ENCODE measurements at places on chromosomes 1 and 21. TPM values are rescaled to one million over a fixed set of nuclear protein-coding genes. Genes with fewer than 3 reads are reported as not detected.

GRCh38 chr1:234727018-234727940, 117.3 kb upstream of the IRF2BP2 start:
- no peak for DNase-seq

Gene TBX19
- 4.4 TPM for polyA plus RNA-seq

GRCh38 chr1:88618331-88618730, 65.7 kb upstream of the PKN2 start:
- no peak for DNase-seq

Gene KIF17
- polyA plus RNA-seq: 12.1 TPM

- DNase-seq: no peak
These were observed 21.2 kb downstream of the TNNT2 start for GRCh38 chr1:201356236-201356635.

DNA sequence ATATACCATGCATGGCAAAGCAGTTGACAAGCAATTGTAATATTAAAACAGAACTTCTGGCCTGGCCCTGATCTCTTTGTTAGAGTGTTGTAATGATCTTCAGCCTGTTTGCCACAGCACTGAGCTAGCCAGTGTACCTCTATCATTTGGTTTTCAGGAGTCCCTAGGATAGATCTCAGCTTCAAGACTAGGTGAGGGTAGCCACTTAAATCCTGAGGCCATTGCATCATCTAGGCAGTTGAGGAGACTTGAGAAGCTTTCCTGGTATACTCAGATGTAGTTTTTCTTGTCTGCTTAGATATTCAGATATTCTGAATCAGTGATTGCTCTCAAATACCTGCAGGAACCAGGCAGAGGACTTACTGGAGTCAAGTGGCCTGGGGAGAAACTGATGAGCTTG, 14.7 kb downstream of the S1PR1 start:
- DNase-seq: no peak

- no peak for DNase-seq
These were observed 166.4 kb upstream of the IRF2BP2 start for GRCh38 chr1:234776256-234776875.

DNA sequence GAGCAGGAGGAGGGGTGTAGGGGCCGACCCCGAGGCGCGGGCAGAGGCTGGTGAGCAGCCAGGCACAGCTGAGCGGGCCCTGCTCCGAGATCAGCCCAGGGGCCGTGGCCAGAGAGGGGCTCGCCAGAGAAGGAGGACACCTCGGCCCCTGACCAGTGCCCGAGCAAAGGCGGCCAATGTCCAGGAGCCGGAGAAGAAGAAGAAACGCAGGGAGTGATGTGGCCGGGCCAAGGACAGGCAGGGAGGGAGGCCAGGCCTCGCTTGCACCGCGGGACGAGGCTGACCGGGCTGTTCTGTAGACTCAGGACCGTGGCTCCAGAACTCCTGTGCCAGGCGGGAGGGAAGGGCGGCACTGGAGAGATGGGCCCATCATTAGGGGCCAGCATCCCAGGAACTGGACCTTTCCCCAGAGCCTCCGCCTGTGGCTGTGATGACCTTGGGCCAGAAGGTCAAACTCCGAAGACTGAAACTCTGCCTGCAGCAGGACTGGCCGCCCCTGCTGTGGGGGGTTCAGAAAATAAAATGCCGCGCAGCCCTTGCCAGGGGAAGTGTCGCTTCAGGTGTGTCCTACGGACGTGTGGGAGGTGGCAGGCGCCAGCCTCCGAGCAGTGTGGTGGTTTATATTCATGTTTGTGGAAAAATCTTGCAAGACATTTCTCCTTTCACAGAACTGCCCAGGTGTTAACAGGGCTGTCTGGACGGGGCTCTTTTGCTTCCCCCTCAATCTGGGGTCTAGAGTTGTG, 14.4 kb downstream of the RRP1 start:
- DNase-seq: no peak

GRCh38 chr1:192878249-192878648, 69.4 kb downstream of the RGS2 start:
- DNase-seq: peak; percentile 30

Gene DEPDC1
- polyA plus RNA-seq: 10.8 TPM

DNA sequence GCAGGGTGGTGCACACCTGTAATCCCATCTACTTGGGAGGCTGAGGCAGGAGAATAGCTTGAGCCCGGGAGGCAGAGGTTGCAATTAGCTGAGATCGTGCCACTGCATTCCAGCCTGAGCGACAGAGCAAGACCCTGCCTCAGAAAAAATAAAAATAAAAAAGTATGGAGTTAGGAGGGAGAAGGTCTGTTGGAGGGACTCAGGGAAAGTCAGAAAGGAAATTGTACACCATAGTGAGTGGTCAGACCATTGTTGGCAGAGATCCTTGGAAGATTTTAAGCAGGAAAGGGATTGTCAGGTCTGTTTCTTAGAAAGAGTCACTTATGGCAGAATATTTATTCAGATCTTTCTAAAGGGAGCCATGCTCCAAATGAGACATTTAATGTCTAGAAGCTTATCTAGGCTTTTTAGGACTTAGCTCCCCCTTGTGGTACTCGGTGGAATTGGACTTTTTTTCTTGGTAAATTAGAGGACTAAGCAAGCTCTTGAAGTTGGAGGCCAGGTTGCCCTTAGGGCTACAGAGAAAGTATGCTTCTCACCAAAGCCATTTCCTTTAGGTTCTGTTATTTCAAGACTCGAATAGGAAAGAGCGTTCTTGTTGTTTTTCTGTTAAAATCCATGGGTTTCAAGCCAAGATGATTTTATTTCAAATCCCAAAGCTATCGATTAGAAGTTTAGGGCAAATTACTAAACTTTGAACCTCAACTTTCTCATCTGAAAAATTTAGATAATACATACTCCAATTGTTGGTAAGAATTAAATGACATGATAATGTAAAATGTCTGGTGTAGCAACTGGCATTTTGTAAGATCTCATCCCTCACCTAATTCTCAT, 16.5 kb downstream of the MIA3 start:
- peak; percentile 70 for DNase-seq

Gene SYTL1
- 5.9 TPM for polyA plus RNA-seq

- DNase-seq: no peak
These were observed 1065.6 kb downstream of the PLA2G4A start for GRCh38 chr1:187894349-187894748.

GRCh38 chr1:43688594-43689000, 18.7 kb upstream of the ST3GAL3 start:
- no peak for DNase-seq

DNA sequence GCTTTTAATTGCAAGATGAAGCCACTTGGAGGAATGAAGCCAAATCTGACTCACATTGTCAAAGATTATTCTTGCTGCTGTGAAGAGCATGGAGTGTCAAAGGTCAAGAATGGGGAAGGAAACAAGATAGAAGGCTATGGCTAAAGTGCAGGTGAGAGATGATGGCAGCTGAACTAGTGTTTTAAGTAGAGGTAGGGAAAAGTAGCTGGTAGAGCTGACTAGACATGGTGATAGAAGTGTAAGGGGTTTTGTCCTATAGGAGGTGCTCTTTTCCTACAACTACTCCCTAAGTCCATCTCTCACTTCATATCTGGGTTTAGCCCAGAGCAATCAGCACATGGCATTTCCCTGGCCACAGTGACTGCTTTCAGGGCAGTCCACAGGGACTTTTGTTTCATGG, 11.8 kb downstream of the UBE2T start:
- no peak for DNase-seq

- no peak for DNase-seq
These were observed 18.7 kb downstream of the STK40 start for GRCh38 chr1:36367066-36367465.

GRCh38 chr1:171753685-171754352, 12.0 kb upstream of the VAMP4 start:
- no peak for DNase-seq

GRCh38 chr1:3841491-3841890, 15.5 kb downstream of the CEP104 start:
- DNase-seq: no peak

Gene BCAN
- polyA plus RNA-seq: 0.45 TPM

Gene SYT6
- 9.3 TPM for polyA plus RNA-seq

GRCh38 chr1:178055093-178055492, 38.8 kb upstream of the RASAL2 start:
- DNase-seq: no peak

Gene MYOG
- polyA plus RNA-seq: 20.2 TPM

Gene FUCA1
- 23.7 TPM for polyA plus RNA-seq

DNA sequence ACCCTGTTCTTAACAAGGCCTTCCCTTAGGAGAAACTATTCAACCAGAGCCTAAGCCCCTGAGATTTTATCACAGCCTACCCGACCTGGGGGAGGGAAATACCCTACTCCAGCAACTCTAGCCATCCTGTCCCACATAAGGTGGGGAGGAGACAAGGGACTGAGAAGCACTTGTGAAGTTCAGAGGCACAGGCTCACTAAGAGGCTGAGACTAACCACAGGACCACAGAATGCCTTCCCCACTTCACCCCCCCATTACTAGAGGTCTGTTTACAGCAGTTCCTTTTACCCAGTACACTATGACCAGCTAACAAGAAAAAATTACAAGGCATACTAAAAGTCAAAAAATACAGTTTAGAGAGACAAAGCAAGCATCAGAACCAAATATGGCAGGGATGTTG, 86.8 kb downstream of the TEX35 start:
- no peak for DNase-seq

Gene B3GALT5
- 0.95 TPM for polyA plus RNA-seq

Gene TENT5C
- 23.0 TPM for polyA plus RNA-seq

DNA sequence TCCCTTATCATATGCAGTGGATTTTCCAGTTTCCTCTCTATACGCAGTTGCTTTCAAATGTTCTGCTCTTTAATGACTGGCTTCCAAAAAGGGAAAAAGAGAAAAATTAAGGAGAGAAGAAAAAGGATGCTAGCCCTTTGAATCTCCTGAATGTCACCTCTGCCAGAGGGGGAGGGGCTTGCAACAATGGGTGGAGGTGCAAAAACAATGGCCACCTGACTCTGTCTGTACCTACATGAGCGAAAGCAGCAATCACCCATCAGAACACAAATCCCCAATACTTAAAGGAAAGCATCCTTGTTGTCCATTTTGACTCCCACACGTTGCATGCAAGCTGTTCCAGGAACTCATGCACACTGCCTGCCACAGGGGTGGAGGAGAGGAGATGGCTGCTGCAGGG, 61.2 kb downstream of the CCDC30 start:
- DNase-seq: no peak

GRCh38 chr21:35410123-35410522, 361.0 kb upstream of the RUNX1 start:
- DNase-seq: no peak

GRCh38 chr1:5415606-5416005, 576.6 kb downstream of the NPHP4 start:
- DNase-seq: no peak

Gene FCRL5
- 0.06 TPM for polyA plus RNA-seq

Gene LENEP
- polyA plus RNA-seq: 0.66 TPM

- no peak for DNase-seq
These were observed 59.2 kb downstream of the PBX1 start for GRCh38 chr1:164618202-164618564.

DNA sequence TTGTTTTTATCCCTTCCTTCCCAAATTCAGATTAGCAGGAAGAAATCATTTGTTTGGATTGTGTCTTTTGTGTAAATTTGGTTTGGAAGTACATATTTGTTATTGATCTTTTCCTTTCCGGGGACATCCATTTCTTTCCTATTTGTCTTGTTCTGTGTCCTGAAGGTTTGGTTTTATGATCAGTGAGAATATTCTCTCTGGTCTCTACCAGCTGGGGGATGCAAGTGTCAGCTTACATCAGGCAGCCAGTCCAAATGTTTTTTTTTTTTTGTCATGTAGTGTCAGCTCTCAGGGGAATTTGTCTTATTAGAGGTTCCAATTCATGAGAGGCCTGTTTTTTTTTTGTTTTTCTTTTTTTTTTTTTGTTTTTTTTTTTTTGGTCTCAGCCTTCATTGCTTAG, 479.2 kb upstream of the LRRC7 start:
- DNase-seq: no peak

Gene IL20
- polyA plus RNA-seq: not detected

- no peak for DNase-seq
These were observed 23.2 kb downstream of the ERRFI1 start for GRCh38 chr1:8002921-8003320.

Gene ZMYM4
- 47.9 TPM for polyA plus RNA-seq

DNA sequence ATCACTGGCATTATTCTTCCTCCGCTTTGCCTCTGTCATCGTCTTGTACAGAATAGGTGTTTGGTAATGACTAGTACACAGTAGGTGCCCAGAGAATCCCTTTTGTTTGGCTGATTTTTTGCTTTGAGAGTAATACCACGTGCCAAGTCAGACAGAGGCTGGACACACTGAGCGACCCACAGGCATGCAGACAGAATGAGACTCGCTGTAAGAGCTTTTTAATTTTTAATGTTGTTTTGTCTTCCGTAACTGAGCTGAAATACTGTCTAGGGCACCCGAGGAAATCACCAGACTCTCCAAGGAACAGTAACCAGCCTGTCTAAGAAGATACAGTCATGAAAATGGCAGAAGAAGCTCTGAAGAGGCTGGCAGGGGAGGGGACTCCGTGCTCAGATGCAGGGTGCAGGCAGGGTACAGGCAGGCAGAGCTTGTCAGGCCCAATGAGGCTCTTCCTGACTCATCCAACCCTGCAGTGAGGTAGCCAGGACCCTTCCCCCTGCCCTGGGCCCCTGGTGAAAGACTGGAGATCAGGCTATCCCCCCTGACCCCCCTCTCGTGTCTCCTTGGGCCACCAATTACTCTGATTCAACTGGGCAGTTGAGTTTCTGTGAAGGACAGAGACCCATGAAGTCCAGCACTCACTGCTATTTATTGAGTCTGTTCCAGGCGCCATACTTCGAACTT, 60.1 kb upstream of the ECE1 start:
- DNase-seq: no peak

Gene PLEKHN1
- 1.1 TPM for polyA plus RNA-seq

- no peak for DNase-seq
These were observed 1.3 kb downstream of the TOR1AIP2 start for GRCh38 chr1:179876300-179876715.

Gene AMY2B
- polyA plus RNA-seq: 45.1 TPM

DNA sequence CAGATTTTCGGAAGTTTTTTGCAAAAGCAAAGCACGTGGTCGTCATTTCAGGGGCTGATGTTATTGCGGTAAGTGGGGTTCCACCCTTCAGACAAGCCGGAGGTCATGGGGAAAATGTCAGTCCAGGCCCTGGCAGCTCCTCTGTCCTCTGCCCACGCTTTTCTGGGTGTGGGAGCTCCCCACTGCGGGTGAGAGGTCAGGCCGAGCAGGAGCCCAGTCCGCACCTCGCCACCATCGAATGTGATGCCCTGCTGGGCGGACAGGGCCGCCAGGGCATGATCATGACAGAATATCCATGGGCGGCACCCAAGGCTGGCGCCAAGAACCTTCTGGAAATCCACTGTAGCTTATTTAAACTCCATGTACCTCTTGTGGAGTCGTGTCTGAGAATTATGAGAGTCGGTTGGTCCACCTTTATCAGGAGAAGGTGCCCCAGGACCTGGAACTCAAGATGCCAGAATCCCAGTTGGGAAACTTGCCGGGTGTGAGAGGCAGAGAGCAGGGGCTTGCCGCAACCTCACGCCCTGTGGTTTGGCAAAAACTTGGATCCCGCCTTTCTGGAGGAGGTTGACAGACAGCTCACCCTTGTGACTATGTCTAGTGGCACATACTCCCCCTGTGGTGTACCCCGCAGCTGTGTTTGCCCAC, 6.9 kb downstream of the DIRAS3 start:
- DNase-seq: no peak

Measured in right lung (tissue), 10 donors.